ENCODE measurements at places on chromosomes 12 and 14.

- peak; percentile 24 for DNase-seq
These were observed 25.5 kb downstream of the GXYLT1 start for GRCh38 chr12:42119085-42119633.

- peak; percentile 77 for DNase-seq
These were observed 140.5 kb downstream of the PRKCH start for GRCh38 chr14:61461808-61462275.

GRCh38 chr14:64324895-64325294 lies 30.7 kb upstream of the ESR2 start:
- DNase-seq = peak; percentile 30

GRCh38 chr14:88986146-88986841 lies 161.8 kb downstream of the TTC8 start:
- DNase-seq = peak; percentile 37

GRCh38 chr12:108548954-108549521 lies 11.9 kb downstream of the SART3 start:
- DNase-seq = no peak

DNA sequence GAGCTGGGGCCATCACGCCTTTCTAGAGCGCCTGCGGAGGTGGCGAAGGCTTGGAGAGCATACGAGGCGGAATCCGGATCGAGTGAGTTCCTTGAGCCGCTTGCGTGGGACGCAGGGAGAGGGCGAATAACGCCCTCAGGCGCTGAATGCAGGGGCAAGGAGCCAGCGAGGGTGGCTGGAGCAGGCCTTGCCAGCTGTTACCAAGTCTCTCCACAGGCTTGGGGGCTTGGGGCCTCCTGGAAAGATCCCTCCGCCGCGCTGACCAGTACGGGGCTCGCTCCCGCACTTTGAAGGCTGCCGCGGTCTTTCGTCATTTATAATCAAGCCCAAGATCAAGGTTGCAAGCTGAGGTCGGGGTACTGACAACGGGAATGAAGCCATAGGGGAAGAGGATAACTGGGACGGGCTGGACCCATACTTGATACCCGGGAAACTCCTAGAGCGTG lies 1.2 kb downstream of the FLRT2 start:
- peak; percentile 69 for DNase-seq

DNA sequence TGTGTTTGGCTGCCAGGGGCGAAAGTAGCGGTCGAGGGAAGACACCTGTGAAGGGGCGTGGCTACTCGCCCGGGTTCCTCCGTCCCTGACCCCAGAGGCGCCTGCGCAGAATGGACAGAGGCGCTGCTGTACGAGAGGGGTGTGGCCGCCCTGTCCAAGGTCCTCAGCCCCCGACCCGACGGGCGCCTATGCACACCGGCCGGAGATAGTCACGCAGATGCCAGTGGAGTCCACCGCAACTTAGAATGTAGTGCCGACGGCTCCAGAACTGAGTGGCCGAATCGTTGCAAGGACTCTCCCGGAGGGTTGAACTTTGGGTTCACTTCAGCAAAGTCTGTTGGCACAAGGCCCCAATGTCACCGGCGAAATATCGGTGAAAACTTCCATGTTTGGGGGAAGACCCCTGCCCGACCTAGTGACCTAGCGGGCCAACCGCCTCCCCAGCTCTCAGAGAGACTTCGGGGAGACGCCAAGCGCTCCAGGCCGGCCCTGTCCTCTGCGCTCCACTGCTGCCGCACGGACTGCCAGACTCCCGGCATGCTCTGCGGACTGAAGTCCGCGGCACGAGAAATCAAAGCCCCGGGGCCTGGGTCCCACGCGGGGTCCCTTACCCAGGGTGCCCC lies 541 bp upstream of the RNU6-7 start:
- peak; percentile 73 for DNase-seq

DNA sequence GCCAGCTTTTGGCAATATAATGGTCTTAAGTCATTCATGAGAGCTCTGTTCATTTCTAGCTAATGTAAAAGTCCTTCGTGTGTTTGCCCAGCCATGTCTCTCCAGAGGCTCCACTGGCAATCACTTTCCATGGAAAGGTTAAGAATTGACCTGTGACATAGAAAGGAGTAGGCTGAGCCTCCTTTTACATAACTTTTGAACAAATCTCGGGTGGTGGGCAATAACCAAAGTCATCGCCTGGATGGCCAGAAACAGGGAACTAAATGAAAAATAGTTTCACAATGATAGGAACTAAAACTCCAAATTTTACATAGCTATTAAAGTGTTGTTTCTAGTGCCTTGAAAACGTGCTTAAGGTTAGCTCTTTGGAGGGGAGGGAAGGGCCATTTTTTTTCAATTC lies 6.5 kb downstream of the BHLHE41 start:
- no peak for DNase-seq

Measured in GM03348 (cell line).